ENCODE measurements at places on chromosomes 12 and 14. TPM values are rescaled to one million over a fixed set of nuclear protein-coding genes. Genes with fewer than 3 reads are reported as not detected.
A peak's percentile ranks its signal among the peaks of the same experiment; 100 is the strongest.

C3AR1 gene
- 7.3 TPM for total RNA-seq

ATXN7L3B gene
- total RNA-seq, result 23.2 TPM

- no peak for DNase-seq
These were observed 64.1 kb upstream of the AP4S1 start for GRCh38 chr14:30961330-30961729.

BDKRB2 gene
- total RNA-seq, result 1.2 TPM

DNA sequence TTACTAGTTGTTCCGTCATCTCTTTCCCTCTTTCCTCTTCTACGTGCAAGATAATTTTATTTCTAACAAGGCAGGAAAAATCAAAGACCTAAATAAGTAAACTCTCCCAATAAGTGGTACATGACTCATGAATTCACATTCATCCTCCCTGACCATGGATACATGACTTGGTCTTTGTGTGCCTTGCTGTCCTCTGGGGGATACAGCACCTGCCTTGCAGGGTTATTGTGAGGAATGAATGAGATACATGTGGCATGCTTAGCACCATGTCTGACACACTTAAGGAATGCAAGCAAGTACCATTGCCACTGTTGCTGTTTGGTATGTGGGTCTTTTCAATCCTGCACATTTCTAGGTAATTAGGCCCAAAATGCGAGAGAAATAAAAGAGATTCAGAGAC lies 208.4 kb downstream of the DPF3 start:
- no peak for DNase-seq

GRCh38 chr12:3341594-3341993 lies 149.4 kb upstream of the PRMT8 start:
- no peak for DNase-seq

- no peak for DNase-seq
These were observed 54.2 kb upstream of the GZMB start for GRCh38 chr14:24688030-24688658.

DNA sequence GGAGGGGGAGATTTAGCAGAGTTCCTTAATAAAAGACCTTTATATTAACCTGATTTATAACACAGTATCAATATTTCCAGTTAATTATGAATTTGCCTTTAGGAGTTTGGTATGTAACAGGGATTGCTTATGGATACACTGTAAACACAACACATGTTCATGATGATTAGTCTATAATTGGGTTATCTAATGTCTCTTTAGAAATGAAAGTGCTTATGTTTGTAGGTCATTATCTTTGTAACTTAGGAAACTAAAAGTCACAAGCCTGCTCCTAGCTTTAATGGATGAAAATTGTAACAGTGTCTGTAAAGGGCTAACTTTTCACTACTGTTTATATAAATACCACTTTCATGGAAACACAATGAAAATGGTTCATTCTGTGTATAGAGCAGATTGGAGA lies 9.4 kb downstream of the PDE3A start:
- no peak for DNase-seq

STAC3 gene
- 1.2 TPM for total RNA-seq

CLEC4A gene
- 0.38 TPM for total RNA-seq

GRCh38 chr12:42589465-42590329 lies at the start of gene PRICKLE1:
TSS of gene PRICKLE1 (minus strand) at chr12:42589746. CDS start at chr12:42472516, 117,230 bp downstream.
- DNase-seq, result peak; percentile 61

FLRT2 gene
- total RNA-seq, result 3.0 TPM

- no peak for DNase-seq
These were observed 91.9 kb downstream of the CRACR2A start for GRCh38 chr12:3661028-3661427.

ACSS3 gene
- 25.8 TPM for total RNA-seq

DNA sequence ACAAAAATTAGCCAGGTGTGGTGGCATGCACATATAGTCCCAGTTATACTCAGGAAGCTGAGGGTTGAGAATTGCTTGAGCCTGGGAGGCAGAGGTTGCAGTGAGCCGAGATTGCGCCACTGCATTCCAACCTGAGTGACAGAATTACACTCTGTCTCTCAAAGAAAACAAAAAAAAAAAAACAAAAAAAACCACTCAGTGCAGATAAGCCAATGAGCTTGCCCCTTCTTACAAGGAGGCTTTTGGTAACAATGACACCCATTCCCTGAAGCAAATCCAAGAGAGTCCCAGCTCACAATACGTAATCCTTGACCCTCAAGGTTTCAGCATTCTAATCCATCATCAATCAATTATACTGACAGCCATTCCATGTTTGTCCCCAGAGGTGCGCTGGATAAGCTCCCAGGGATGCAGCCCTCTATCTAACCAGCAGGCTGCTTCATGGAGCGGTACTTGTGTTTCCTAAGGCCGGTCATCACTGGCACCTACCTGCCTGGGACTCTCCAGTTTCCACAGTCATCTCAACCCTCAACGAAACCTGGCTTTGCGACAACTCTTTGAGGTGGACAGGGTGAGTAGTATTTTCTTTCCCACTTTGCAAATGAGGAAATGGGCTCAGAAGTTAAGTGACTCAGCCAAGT lies 12.4 kb downstream of the GCN1 start:
- DNase-seq, result no peak

DNA sequence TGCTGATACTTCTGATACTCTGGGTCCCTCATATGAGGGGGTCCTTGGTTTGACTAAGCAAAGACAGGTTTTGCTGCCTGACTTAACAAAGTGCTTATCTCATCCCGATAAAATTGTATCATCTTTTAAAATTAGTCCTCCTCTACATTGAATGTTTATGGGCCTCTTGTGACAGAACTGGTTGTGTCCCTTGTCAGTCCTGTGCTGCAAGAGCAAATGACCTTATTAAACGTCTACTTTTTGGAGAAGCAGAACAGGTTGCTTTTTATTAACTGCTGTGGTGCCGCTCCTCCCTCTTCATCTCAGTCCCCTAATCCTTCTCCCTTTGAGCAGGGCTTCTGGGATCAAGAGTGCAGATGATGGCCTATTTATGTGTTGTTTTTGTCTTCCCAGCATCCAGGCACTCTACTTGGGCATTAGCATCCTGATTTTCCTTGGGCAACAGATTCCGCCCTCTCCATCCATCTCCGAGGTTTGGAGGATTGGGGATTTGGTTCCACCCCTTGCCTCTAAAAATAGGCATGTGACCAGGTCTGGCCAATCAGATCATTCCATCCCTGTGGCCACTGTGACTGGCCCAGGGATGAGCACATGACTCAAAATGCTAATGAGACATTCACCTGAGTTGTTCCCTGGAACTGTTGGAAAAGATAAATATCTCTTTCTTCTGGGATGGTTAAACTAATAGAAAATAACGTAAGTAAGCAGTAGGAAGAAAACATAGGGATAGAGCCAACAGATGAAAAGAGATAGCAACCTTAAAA lies 2.9 kb upstream of the DENR start:
- no peak for DNase-seq

PRORP gene
- 17.7 TPM for total RNA-seq

DNAJC22 gene
- total RNA-seq, result 0.16 TPM

- no peak for DNase-seq
These were observed 202.0 kb upstream of the LHX5 start for GRCh38 chr12:113673458-113674238.

DNA sequence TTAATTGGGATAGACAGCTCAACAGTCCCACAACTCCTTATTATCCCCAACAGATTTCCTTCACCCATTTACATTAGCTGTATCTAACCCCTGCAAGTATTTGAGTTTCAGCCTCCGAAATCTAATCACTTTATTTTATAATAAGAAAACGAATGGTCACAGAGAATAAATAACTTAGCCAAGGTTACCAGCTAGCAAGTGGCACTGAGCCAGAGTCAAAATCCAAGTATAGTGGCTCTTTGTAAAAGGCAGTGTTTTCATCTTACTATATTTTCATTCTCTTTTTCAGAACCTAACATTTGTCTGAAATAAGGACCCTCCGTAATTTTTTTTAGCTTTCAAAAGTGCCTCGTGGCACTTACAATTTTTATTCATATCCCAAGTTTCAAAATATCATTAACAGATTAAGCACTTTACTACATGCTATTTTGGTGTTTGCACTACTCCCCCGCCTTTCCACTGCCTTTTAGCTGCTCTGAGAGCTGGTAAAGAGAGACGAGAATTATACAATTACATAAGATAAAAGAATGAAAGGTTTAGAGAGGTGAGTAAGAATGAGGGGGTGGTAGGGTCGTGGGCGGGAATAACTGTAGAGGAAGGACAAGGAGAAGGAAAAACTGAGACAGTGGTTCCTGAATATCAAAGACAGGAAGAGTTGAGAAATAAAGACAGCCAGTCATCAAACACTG lies 3.7 kb upstream of the USP15 start:
- DNase-seq, result no peak

DNA sequence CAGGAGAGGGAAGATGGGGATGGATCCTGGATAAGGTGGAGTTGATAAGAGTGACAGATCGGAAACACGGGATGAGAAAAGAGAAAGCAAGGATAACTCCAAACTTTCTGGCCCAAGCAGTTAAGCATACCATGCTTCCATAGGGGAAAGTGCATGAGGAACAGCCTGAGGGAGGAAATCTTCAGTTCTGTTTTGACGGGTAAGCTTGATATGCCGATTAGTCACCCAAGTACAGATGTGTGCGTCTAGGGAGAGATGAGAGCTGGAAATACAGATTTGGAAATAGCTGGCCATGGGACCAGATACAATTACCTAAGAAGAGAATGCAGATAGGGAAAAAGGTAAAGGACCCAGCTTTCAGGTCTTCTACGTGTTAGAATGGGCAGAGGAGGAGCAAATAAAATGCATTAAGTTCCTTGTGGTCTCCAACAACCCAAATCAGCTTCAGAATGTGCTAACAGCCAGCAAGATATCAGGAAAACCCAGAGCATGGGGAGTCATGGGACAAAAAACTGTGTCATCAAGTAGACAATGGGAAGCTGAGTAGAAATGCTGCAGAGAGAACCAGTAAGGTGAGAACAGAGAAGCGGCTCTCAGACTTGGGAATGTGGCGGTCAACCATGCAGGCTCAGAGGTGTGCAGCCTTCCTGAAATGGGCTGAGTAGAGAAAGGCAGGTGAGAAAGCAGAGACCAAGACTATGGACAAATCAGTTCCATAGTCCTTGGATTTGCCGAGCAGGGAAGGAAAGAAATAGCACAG lies 56.3 kb downstream of the PPP1R36 start:
- no peak for DNase-seq

NKX2-1 gene
- not detected for total RNA-seq

ACSM4 gene
- not detected for total RNA-seq

MIP gene
- not detected for total RNA-seq

DNA sequence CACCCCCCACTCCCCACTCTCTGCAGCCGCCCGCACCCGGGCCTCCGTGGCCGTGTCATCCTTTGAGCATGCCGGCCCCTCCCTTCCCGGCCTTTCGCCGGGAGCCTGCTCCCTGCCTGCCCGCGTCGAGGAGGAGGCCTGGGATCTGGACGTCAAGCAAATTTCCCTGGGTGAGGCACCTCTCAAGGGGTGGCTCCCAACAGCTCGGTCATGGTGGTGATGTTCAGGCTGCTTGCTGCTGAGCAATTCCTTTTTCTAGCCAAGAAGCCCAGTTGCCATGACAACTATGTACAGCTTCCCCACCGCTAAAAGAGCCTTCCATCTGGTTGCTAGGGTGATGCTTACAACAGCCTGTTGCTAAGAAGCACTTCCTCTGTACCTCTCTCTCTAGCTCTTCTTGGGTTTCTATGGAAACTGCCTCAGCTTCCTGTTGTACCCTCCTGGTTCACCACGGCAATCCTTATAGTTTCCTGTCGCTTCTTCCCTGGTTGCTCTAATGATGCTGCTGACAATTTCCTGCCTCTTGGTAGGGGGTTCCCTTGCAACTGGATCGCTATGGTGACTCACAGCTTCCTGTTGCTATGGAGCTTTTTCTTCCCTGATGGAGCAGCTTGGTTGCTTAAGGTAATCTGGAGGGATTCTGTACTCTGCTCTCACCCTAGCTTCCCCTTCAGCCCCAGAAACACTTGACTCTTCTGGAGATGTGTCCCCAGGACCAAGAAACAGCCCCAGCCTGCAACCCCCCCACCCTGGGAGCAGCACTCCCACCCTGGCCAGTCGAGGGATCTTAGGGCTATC lies 11.0 kb downstream of the ZNF219 start:
- peak; percentile 61 for DNase-seq

- DNase-seq, result no peak
These were observed 178.6 kb downstream of the SNAPC1 start for GRCh38 chr14:61940666-61941420.

GRCh38 chr12:9066755-9067423 lies 48.8 kb downstream of the A2M start:
- no peak for DNase-seq

- no peak for DNase-seq
These were observed 53.5 kb upstream of the LDHB start for GRCh38 chr12:21710958-21711775.

DNA sequence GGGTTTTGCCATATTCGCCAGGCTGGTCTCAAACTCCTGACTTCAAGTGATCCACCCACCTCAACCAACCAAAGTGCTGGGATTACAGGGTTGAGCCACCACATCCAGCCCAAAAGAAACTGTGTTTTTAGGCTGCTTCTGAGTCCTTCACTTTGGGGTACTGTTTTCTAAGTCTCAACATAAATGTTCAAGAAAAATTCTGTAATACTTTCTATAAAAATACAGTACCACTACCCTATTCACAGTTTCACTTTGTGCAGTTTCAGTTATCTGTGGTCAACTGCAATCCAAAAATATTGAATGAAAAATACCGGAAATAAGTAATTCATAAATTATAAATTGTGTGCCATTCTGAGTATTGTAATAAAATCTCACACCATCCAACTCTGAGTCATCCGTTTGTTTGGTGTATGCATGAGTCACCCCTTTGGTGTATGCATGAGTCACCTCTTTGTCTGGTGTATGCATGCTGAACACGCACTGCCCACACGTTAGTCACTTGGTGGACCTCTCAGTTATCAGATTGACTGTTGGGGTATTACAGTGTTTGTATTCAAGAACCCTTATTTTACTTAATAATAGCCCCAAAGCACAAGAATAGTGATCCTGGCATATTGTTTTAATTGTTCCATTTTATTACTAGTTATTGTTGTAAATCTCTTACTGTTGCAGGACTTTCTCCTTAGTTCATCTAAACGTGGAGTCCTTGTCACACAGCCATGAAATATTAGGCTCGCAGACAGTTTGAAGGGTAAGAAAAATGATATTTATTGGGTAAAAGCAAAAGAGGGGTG lies 190.2 kb downstream of the FSCB start:
- no peak for DNase-seq

DNA sequence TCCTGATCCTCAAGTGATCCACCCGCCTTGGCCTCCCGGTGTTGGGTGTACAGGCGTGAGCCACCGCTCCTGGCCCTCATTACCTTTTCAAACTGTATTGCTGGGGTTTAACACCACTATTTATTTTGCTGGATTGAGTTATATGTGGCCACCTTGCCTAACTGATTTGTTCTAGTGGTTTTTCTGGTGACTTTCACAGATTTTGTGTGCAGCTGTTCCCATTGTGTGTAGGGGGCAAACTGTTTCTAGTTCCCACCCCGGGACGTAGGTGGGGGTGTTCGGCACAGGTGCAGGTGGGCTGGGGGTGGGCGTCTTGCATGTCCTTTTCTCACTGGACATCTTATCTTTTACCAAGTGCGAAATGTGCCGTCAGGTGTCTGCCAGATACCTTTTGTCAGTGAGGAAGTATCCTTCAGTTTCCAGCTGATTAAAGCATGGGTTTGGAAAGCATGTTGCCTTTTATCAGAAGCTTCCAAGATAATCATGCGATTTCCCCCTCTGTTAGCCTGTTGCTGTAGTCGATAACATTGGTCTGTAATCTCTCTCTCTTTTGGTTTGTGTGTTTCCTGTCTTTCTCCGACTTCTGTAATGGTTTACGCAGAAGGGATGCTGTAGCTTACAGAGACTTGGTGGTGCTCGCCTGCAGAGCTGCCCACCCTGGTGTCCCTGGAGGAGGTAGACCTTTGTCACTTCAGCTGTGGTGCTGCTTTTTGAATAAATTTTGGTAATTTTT lies 33.6 kb downstream of the AACS start:
- DNase-seq, result no peak

All from Right ventricle myocardium superior (tissue), 1 donor.